ENCODE measurements at places on chromosomes 5 and 9.

- DNase-seq, result no peak
Measured at GRCh38 chr9:81874931-81875330, 53.3 kb upstream of the SPATA31D4 start.

GRCh38 chr5:129541648-129542251 lies 81.7 kb downstream of the ADAMTS19 start:
- no peak for DNase-seq

DNA sequence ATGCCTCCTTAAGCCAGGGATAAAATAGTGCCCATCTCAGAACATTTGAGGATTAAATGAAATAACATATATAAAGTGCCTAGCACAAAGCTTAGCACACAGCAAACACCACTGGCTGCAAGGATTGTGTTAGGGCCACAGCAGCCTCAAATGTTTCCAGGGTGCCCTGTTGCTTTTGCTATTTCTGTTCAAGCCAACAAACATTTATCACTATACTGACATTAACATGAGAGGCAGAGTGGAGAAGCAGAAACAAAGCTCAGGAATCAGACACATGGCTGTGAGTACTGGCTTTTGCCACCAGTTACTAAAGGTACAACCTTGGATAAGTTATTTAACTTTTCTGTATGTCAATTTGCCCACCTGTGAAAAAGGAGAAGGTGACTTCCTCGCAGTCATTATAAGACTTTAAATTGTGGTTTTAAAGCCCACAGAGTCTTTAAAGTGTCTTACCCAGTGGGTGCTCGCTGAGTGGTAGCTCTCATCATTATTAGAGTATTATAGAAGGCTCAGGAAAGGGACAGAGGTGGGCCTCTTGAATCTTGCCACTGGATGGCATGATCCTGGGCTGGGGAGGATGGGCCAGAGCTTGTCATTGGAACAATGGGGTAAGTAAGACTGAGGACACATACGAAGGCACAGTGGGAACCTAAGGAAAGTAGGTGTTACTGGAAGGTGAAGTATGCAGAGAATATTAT lies 98.2 kb downstream of the MARCHF3 start:
- no peak for DNase-seq

DNA sequence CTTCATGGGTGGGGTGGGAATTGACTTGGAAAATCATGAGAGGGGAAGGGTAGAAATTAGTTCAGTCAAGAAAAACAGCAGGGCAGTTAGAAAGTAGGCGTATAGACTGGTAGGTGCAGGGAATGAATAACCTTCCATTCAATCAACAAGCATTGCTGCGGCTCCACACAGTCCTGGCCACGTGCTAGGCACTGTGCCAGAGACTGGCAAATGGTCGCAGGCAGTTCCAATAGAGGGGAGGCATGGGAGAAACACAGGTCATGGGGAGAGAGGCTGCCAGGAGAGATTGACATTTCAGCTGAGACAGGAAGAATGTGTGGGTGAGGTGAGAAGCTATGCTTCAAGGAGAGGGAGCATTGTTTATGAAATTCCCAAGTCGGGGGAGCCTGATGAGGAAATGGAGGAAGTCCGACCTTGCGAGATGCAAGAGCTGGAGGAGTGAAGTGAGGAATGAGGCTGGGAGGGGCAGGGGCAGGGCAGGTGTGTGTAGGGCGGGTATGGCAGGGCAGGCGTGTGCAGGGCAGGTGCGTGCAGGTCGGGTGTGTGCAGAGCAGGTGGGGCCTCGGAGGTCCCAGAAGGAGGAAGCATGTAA lies 54.4 kb upstream of the PPARGC1B start:
- no peak for DNase-seq

GRCh38 chr5:4551034-4551433 lies 589.1 kb upstream of the ADAMTS16 start:
- no peak for DNase-seq

DNA sequence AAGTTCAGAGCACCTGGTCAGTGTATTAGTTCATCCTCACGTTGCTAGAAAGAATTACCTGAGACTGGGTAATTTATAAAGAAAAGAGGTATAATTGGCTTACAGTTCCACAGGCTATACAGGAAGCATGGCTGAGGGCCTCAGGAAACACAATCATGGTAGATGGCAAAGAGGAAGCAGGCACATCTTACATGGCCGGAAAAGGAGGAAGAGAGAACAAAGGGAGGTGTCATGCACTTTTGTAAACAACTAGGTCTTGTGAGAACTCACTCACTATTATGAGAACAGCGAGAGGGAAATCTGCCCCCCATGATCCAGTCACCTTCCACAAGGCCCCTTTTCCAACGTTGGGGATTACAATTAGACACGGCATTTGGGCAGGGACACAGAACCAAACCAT lies 28.8 kb upstream of the CAVIN4 start:
- no peak for DNase-seq

DNA sequence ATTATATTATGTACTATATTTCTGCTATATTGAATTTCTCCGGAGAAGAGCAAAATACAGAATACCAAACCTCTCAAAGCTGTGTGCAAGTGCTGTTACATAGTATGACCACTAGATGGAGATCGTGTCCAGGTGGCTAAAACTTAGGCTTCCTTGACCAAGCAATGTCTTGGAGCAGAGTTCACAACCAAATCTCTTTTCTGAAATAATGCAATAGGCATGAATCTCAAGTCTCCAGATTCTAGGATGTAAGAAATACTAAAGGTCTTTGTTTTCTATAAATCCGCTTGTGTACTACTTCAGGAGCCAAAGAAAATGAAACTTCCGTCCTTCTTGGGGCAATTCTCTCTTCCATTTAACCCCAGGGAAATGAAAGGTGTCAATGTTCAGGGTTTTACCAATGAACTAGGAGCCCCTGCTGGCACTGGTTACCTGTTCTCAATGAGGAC lies 181.5 kb upstream of the RAI14 start:
- no peak for DNase-seq

GRCh38 chr9:68950188-68950587 lies 63.7 kb downstream of the PRKACG start:
- DNase-seq, result no peak

GRCh38 chr5:135497971-135498636 lies 37.7 kb downstream of the NEUROG1 start:
- no peak for DNase-seq

GRCh38 chr5:154820383-154820782 lies 30.0 kb downstream of the FAXDC2 start:
- DNase-seq, result no peak

- no peak for DNase-seq
Measured at GRCh38 chr5:161850491-161850890, 2.6 kb downstream of the GABRA1 start.

GRCh38 chr9:73219985-73220626 lies 68.4 kb downstream of the ANXA1 start:
- no peak for DNase-seq

GRCh38 chr5:61647672-61648071 lies 315.6 kb downstream of the ZSWIM6 start:
- DNase-seq, result no peak

DNA sequence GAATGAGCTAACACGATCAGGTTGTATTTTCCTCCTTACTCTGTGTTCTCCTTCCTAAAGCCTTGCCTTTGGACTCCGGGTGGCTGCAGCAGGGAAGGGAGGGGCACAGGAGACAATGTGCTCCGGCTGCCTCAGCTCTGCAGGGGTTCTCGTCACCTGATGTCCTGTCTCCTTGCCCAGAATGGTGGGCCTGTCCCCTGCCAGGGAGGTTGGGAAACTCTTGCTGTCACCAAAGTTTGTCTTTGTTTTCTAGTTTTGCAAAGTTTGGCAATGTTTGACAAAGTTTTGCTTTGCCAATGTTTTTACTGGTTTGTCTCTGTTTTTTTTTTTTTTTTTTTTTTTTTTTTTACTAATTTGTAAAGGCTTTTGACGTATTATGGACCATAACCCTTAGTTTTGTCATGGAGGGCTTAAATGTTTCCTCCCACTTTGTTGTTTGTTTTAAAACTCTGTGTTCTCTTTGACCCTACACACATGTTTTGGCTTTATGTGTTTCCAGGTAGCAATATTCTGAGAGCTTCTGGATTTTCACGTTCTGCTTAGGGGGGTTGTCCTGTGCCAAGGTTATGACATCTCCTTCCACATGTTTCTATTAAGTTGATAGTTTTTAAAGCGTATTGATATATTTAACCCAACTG lies 49.3 kb downstream of the GADD45G start:
- no peak for DNase-seq

DNA sequence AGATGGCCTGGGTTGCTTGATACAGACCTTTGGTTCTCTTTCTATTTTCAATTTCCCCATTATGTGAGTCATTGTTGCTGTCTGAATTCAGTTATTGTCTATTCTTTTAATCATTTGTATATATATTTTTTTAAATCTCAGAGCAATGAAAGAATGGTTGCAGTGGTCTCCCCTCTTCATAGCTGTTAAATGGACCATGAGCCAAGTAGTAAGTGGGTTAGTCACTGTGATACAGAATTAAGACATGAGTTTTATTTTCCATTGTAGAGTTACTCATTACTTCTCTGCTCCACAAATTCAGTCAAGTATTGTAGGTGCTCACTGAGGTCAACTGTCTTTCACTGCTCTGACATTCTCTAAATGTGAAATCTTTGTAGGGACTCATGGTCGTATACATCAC lies 174.6 kb upstream of the GRAMD2B start:
- no peak for DNase-seq

DNA sequence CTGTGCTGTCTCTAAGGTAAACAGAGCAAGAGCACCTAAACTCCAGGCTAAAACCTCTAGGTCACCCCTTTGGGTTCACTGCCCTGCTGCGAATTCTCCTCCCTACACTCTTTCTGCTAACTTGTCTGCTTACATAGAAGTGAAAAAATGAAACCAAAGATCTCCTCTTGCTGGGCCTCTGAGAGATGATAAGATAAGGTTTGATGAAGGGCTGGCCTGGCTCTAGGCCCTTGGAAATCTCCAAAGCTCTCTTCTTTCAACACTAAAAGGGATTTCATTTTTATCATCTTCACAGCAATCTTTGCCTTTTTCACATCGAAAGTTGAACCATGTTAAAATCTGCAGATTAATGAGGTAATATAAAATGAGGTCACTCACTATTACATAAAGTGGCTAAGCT lies 450.8 kb upstream of the TLE4 start:
- no peak for DNase-seq

DNA sequence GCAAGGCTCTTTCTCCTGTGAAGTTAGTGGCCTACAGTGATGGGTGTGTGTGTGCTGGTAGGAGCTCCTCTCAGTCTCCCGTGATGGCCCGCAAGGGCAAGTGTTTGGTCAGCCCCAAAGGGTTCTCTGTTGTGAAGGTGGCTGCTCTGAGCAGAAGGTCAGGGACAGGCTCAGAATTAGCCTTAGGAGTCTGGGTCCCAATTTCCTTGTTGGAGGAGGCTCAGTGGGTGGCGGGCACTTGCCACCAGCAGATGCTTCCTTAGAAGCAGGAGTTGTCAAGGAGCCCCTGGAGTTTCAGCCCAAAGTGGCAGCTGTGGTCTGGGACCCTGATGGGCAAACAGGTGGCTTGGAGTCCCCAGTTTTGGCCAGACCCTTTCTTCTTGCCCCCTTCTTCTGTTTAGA lies 154.4 kb downstream of the MACROH2A1 start:
- no peak for DNase-seq

All from activated CD4-positive, CD25-positive, alpha-beta regulatory T cell treated with anti-CD3 and anti-CD28 coated beads, Interleukin-2, amount 50 U/mL, for 16 hours (primary cell).